ENCODE measurements at places on chromosomes 11 and 22.

DNA sequence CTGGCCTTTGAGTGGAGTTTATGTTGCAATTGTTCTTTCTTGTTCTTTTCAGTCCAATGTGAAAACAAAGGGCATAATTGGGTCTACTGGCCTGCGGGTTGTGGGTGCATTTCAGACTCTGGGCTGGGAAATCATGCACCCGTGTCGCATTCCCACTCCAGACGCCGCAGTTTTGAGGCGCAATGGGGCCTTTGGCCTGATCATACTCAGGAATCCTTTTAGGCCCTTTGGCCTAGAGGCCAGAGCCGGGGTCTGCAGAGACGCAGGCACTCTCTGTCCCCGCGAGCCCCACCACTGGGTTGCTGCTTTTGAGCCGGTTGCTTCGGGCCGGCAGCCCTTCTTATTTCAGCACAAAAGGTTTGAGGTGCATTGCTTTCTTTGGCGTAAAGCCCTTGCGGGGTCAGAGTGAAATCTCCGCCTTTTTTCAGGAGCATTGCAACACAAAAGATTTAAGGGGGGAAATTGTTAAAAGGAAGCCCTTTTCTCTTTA lies 48.4 kb upstream of the DBX1 start:
- DNase-seq = no peak
- no peak overlapping the region for H3K4me3 ChIP-seq
- H3K27me3 ChIP-seq = no peaks in the 10 kb centered on the region
- no peak overlapping the region for H3K27ac ChIP-seq

DNA sequence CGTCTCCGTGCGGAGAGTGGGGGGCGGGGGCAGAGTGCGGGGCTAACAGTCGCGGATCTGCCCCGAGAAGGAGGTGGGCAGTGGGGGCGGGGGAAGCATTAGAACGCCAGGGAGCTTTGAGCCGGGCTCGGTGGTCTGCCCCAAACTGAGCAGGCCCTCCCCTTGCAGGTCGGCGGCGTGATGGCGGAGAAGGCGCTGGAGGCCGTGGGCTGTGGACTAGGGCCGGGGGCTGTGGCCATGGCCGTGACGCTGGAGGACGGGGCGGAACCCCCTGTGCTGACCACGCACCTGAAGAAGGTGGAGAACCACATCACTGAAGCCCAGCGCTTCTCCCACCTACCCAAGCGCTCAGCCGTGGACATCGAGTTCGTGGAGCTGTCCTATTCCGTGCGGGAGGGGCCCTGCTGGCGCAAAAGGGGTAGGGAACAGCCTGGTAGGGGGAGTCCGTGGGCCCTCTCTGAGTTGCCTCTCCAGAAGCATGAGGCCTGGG lies 979 bp downstream of the ABCG4 start:
- no peak overlapping the region for H3K27ac ChIP-seq
- H3K4me1 ChIP-seq = no peaks in the 10 kb centered on the region
- no peak for DNase-seq
- no peak overlapping the region for H3K4me3 ChIP-seq
- H3K27me3 ChIP-seq = peaks cover 3% of the 10 kb centered on the region

DNA sequence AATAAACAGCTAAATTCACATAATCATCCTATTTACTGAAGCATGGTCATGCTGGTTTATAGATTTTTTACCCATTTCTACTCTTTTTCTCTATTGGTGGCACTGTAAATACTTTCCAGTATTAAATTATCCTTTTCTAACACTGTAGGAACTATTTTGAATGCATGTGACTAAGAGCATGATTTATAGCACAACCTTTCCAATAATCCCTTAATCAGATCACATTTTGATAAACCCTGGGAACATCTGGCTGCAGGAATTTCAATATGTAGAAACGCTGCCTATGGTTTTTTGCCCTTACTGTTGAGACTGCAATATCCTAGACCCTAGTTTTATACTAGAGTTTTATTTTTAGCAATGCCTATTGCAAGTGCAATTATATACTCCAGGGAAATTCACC lies 10.7 kb downstream of the RAG1 start:
- H3K36me3 ChIP-seq = no peaks in the 10 kb centered on the region
- no peak for DNase-seq
- no peaks in the 10 kb centered on the region for H3K27me3 ChIP-seq
- no peak overlapping the region for H3K4me3 ChIP-seq

GRCh38 chr22:22520667-22521602 lies 865 bp upstream of the ZNF280A start:
- H3K36me3 ChIP-seq = no peaks in the 10 kb centered on the region
- DNase-seq = no peak
- no peaks in the 10 kb centered on the region for H3K27me3 ChIP-seq
- H3K4me1 ChIP-seq = no peaks in the 10 kb centered on the region

DNA sequence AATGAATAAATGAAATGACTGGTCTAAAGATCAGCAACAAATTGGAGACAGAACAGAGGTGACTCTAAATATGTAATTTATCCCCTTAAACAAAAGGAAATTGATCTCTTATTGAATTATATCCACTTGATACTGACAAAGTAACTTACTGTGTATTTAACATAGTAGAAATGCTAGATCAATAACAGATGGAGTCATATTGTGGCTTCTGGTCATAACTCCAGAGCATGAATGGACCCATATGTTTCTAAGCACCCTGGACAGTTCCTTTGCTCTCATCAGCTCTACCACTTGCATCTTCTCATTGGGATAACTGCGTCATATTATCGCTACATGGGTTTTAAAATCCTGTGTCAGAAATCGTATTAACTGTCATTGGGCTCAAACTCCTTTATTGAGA lies 222.3 kb downstream of the ETS1 start:
- H3K27me3 ChIP-seq = no peaks in the 10 kb centered on the region
- H3K4me3 ChIP-seq = no peak overlapping the region
- no peak for DNase-seq
- no peaks in the 10 kb centered on the region for H3K4me1 ChIP-seq

- no peak for DNase-seq
- H3K4me1 ChIP-seq = peaks cover 6% of the 10 kb centered on the region
- H3K36me3 ChIP-seq = no peaks in the 10 kb centered on the region
- peak overlapping the region; percentile 76 for H3K4me3 ChIP-seq
These were observed 617 bp downstream of the TSG101 start for GRCh38 chr11:18526130-18526520.

- H3K4me3 ChIP-seq = no peak overlapping the region
- no peak overlapping the region for H3K27ac ChIP-seq
- DNase-seq = no peak
- peaks cover 4% of the 10 kb centered on the region for H3K36me3 ChIP-seq
These were observed 11.7 kb downstream of the CXCR5 start for GRCh38 chr11:118895093-118896039.

DNA sequence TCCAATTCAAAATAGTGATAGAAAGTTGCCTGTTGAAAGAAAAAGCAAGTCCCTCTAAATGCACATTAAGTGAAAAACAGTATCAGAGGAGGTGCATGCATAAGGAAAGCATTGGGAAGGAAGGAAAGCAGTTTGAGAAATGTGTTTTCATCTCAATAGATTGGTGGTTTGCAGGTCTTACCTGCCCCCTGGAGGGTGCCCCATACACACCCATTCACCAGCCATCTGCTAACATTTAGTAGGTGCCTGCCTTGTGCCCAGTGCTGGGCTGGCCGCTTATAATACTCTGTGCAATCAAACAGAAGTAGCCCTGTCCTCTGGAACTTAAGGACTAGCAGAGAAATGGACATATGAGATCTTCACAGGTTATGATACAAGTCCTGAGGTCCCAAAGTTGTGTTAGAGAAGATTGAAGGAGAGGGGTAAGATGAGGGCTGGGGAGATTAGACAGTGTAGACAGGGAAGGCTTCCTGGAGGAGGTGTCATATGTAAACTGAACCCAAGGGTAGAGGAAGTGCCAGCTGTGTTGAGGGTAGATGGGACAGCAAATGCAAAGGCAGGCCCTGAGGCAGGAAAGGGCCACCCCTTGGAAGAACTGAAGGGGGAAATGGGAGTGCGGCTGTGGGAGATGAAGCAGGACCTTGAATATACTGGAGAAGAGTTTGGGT lies 184.2 kb downstream of the MN1 start:
- no peaks in the 10 kb centered on the region for H3K4me1 ChIP-seq
- no peaks in the 10 kb centered on the region for H3K36me3 ChIP-seq
- no peaks in the 10 kb centered on the region for H3K27me3 ChIP-seq
- no peak for DNase-seq
- no peak overlapping the region for H3K4me3 ChIP-seq
- H3K27ac ChIP-seq = no peak overlapping the region

- H3K4me1 ChIP-seq = peaks cover 19% of the 10 kb centered on the region
- peak overlapping the region; percentile 73 for H3K27ac ChIP-seq
- H3K36me3 ChIP-seq = peaks cover 12% of the 10 kb centered on the region
- peak overlapping the region; percentile 54 for H3K4me3 ChIP-seq
- DNase-seq = no peak
These were observed 791 bp downstream of the EI24 start for GRCh38 chr11:125569915-125570621.

GRCh38 chr11:111797145-111797581 lies 31.0 kb upstream of the PPP2R1B start:
- H3K4me3 ChIP-seq = no peak overlapping the region
- H3K27ac ChIP-seq = no peak overlapping the region
- no peaks in the 10 kb centered on the region for H3K27me3 ChIP-seq
- peaks cover 15% of the 10 kb centered on the region for H3K4me1 ChIP-seq

- H3K27me3 ChIP-seq = no peaks in the 10 kb centered on the region
- H3K4me3 ChIP-seq = no peak overlapping the region
- no peak for DNase-seq
- H3K4me1 ChIP-seq = no peaks in the 10 kb centered on the region
- H3K27ac ChIP-seq = no peak overlapping the region
These were observed 178.9 kb downstream of the CTTN start for GRCh38 chr11:70577258-70577603.

- no peak overlapping the region for H3K27ac ChIP-seq
- H3K27me3 ChIP-seq = no peaks in the 10 kb centered on the region
- H3K36me3 ChIP-seq = no peaks in the 10 kb centered on the region
These were observed 509.9 kb downstream of the NTM start for GRCh38 chr11:131880316-131880715.

- DNase-seq = peak; percentile 79
- no peaks in the 10 kb centered on the region for H3K27me3 ChIP-seq
- peak overlapping the region; percentile 82 for H3K27ac ChIP-seq
- H3K4me1 ChIP-seq = peaks cover 35% of the 10 kb centered on the region
These were observed 1.2 kb downstream of the SLCO2B1 start for GRCh38 chr11:75152090-75152489.

DNA sequence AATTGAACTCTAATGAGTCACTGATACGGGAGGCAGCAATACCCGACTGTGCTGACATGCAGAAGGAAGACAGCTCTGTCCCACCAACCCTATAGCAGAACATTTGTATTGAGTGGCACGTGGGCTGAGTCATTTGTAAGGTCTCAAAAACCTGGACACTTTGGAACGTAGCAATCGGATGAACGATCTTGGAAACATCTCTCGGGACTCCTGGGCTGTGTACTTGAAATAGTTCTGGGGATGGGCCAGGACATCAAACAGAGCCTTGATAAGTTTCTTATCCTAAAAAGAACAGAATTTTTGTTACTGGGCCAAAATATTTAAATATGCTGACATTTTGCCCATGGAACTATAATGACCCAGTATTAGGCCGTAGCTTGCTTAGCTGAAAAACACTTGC lies 17.1 kb upstream of the NRIP3 start:
- no peaks in the 10 kb centered on the region for H3K27me3 ChIP-seq
- H3K36me3 ChIP-seq = no peaks in the 10 kb centered on the region
- no peak overlapping the region for H3K4me3 ChIP-seq
- DNase-seq = no peak
- H3K27ac ChIP-seq = no peak overlapping the region
